ENCODE measurements at places on chromosomes 2 and 18.

DNA sequence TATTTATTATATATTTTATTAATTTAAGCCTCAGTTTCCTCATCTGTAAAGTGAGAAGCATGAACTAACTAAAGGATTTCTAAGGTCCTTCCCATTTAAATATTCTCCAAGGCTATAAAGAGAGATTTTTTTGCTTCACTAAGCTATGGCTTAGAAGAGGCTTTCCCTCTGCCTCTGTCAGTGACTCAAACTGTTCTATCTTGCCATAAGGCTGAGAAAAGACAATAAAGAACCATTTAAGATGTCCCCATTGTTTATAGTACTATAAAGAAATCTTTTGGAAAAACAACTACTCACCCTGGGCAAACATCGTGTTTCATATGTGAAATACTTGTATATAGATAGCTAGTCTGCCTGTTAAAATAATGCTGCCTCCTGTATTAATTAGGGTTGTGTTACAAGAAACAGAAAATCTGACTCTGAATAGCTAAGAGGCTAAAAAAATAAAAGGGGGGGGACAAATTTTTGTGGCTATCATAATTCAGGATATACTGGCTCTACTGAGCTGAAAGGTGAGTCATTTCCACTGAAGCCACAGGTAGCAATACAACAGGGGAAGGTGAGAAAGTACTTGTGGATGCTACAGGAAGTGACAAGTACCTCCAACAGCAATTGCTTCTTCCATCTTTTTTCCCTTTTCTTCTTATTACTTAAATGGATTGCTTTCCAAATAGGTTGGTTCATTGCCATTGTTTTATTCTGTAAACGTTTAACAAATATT, 25.4 kb downstream of the EPHA4 start:
- DNase-seq, result no peak

GRCh38 chr2:120669121-120669952, 66.3 kb upstream of the GLI2 start:
- DNase-seq, result no peak

DNA sequence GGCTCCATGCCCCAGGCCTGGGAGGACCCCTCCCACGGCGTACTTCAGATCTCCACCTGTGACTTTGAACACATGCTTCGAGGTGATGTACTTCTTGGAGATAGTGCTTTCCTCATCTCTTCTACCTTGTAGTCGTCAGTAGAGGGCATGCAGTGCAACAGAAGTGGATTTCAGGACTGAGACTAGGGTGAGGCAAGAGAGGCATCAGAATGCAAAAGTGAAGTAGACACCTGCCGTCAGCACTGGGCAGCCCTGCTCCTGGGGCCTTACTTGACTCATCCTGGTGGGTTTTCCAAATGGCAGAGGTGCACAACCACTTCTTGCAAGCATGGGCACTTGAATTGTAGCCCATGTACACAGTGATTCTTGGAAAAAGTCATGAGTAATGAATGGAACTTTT, 258.8 kb downstream of the NEDD4L start:
- no peak for DNase-seq

- peak; percentile 49 for DNase-seq
Measured at GRCh38 chr2:23497063-23497462, 112.1 kb downstream of the KLHL29 start.

DNA sequence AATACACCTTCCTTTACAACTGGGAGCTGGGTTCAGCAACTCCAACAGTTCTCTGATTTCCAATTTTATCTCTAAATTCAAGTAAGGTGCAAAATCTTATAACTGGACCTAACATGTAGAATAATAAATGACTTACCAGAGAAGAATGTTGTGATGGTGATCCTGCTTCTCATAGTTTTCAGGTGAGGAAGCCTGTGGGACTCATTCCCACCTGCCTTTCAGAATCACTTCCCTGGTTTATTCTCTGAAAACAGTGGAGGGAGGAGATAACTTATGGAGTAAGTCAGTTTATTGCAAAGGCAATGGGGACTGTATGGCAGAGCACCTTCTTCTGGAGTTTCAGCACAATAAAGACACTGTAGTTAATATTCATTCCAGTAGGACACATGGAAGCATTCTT, 1188.2 kb upstream of the FAM98A start:
- DNase-seq, result no peak

- no peak for DNase-seq
Measured at GRCh38 chr2:98472961-98473746, 28.5 kb downstream of the INPP4A start.

All from activated T-cell treated with anti-CD3 and anti-CD28 coated beads, Interleukin-2, amount 50 U/mL, for 72 hours (primary cell).